Anterior cingulate cortex (tissue), 58 donors: ENCODE measurements at places on chromosomes 2 and 18.

GRCh38 chr18:50027996-50028395, 167.0 kb downstream of the MYO5B start:
- no peak for DNase-seq

DNA sequence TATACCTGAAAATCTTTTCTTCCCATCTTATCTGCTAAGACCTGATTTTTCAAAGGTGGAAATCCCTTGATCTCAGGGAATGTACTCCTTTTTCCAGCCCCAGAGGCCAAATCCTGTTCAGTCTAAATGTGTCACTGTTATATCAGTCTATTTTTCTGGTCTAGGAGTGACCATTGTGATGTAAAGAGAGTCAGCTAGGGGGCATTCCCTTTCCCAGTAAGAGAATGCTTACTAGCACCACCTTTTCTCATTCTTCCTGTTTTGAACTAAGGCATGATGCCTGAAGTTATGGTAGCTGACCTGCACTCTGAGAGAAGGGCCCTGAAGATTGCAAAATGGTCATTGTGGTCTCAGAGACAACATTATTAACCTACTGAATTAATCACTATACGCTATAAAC, 124.1 kb upstream of the XIRP2 start:
- no peak for DNase-seq

DNA sequence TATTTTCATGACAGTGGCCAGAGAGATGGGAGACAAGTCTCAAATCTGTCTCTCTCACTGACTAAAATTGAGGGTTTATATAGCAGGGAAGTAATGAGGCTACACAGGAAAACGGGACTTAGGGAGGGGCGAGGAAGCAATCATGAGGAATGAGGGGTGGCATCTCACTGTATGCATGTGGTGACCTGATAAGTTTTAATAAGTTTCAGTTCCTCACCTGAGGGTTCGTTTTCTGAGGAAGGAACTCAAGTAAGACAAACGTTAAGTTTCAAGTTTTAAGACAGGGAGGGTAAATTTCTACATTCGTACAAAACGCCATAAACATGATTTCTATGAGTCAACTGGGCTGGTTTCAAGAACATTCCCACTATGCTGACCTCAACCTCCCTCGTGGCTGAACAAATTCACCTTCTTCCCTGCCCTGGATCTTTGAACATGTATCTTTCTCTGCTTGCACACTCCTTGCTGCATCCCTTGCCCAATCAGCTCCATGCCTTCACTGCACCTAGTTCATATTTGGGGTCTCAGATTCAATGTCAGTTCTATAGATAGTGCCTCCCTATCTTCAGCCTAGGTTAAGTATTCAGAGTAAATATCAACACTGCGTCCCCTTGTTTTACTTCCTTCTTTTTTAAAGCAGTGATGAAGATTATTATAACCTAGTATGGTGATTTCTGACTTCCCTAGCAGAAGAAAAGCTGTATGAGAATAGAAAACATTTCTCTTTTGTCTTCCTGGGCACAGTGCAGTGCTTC, 53.3 kb upstream of the CNTNAP5 start:
- no peak for DNase-seq

- DNase-seq: no peak
Observed at GRCh38 chr2:15107137-15107536, 454.0 kb downstream of the NBAS start.

DNA sequence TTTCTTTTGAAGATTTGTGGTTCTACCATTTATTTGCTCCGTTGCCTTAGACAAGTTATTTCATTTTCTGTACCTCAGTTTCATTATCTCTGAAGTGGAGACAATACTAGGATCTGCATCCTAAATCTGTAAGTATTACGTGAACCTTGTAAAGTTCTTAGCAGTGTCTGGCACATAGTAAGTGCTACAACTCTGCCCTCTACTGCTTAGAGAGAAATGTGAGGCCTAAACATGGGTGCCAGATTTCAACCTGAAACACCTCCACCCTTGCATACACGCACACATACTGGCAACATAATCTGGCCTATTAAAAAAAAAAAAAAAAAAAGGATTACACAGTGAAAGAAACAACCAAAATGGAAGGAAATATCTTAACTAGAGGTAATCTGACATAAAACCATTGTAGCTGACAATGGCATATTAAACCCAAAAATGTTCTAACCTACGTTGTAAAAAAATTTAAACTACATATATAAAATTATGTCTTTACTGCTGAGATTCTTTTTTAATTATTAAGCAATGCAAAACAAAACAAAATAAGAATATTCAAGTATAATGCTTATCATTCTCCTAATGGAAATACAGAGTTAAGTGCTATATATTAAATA, 132.6 kb downstream of the MAP2 start:
- DNase-seq: no peak

DNA sequence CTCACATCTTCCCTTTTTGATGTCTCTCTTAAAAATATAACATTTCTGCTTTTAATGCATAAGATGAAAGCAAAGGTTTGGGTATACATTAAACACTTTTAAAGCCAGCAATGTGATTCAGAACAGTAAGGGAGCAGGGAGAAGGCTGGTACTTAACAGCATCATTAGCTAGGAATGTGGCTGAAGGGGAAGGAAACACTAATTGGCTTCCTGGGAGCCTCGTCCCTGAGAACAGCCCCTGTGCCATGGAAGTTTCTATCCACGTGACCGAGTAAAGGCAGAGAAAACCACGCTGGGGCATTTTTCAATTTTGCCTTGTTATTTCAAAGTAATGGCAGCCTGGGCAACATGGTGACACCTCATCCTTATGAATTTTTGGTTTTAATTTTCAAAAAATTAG, 109.2 kb upstream of the GPC1 start:
- no peak for DNase-seq

- DNase-seq: no peak
Observed at GRCh38 chr18:62346333-62347088, 21.4 kb downstream of the TNFRSF11A start.
